ENCODE measurements at places on chromosomes 7 and 10.
A peak's percentile ranks its signal among the peaks of the same experiment; 100 is the strongest.

GRCh38 chr10:88281592-88282347 is 301.3 kb downstream of the RNLS start:
- DNase-seq = no peak

GRCh38 chr10:118403967-118404366 is 61.8 kb upstream of the FAM204A start:
- no peak for DNase-seq

- no peak for DNase-seq
These were observed 2.1 kb upstream of the DMBT1 start for GRCh38 chr10:122558452-122558851.

DNA sequence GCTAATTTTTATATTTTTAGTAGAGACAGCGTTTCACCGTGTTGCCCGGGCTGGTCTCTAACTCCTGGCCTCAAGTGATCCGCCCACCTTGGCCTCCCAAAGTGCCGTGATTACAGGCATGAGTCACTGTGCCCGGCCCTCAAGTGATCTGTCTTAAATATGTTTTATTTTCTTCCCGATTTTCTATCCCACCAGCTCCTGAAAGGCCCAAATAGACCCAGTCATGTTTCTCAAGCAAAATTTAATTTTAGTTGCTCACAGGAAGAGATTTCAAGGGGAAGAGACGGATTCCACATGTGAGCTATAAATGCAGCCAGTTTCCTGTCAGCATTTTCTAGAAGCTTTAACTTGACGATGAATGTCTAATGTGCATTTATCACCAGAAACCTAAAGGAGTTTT is 12.0 kb downstream of the DENND10 start:
- DNase-seq = no peak

GRCh38 chr10:104612571-104613205 is 28.4 kb upstream of the SORCS3 start:
- no peak for DNase-seq

DNA sequence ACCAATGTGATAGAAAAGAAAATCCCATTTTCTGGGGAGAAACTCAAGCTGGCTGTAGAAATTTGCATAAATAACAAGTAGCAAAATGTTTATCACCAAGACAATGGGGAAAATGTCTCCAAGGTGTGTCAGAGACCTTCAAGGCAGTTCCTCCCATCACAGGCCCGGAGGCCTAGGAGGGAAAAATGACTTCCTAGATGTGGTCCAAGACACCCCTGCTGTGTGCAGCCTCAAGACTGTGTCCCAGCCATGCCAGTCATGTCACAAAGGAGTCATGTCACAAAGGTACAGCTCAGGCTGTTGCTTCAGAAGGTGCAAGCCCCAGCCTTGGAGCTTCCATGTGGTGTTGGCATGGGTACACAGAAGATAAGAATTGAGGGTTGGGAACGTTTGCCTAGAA is 33.7 kb upstream of the THSD7A start:
- DNase-seq = no peak

DNA sequence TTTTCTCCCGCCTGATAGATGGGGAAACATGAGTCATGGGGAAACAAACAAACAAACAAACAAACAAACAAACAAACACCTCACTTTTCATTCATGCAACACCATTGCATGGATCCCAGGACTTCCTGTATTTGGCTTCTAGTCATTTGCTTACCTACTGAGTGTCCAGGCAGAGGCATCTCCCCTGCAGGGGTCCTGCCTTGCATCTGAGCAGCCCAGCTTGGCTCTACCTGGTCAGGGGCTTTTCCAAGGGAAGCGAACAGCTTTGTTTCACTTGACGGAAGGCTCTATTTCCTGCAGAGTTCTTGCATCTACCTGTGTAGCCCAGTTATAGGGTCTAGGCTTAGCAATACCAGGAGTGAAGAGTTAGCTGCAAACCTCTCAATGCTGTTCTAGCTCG is 374.2 kb downstream of the GATA3 start:
- DNase-seq = no peak

- DNase-seq = no peak
These were observed 6.8 kb upstream of the AEBP1 start for GRCh38 chr7:44097064-44097932.

GRCh38 chr7:39577229-39577874 is 11.1 kb downstream of the YAE1 start:
- DNase-seq = no peak

- DNase-seq = peak; percentile 30
These were observed 36.6 kb upstream of the AGR3 start for GRCh38 chr7:16918288-16918895.

DNA sequence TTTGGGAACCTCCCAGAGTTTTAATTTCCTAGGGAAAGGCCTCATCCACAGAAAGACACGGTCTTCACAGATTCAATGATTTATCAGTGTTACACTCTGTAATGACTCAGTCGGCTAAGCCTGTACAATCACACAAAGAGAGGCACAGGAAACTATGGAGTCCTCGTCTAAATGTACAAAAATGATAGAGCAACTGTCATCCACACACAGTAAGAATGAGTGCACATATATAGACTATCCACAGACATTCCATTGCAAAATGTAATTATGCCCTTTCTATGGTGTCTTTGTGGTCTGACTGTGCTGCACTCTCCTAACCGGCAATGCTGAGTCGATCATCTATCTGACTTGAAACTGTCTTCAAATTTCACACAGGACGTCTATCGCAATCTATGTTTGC is 3.5 kb upstream of the NAMPT start:
- DNase-seq = no peak

- DNase-seq = peak; percentile 38
These were observed 7.2 kb downstream of the ANTXRL start for GRCh38 chr10:46293832-46294640.

GRCh38 chr7:121085922-121086321 is 97.4 kb downstream of the CPED1 start:
- DNase-seq = no peak

GRCh38 chr10:119546009-119546408 is 3.5 kb upstream of the RGS10 start:
- no peak for DNase-seq

GRCh38 chr7:14835384-14835783 is 67.2 kb downstream of the DGKB start:
- DNase-seq = no peak

GRCh38 chr7:138449580-138449979 is 10.5 kb upstream of the TRIM24 start:
- DNase-seq = no peak

DNA sequence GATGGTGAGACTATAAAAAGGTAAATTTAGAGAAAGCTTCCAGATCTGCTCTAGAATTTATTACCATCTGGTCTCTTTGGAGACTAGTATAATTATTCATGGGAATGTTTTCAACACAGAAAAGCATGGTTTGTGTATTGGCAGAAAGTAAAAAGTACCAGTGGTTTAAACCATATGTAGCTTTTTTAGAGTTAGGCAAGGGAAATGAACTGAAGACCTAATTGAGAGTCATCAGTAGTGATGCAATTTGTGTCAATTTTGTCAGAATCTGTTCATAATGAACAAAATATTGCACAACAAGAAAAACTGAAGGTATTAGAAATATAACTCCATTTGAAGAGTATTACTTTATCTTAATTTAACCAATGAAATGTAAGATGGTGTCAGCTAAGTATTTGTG is 181.4 kb downstream of the ADK start:
- DNase-seq = no peak

- no peak for DNase-seq
These were observed 145.5 kb upstream of the PDE1C start for GRCh38 chr7:32215697-32216096.

DNA sequence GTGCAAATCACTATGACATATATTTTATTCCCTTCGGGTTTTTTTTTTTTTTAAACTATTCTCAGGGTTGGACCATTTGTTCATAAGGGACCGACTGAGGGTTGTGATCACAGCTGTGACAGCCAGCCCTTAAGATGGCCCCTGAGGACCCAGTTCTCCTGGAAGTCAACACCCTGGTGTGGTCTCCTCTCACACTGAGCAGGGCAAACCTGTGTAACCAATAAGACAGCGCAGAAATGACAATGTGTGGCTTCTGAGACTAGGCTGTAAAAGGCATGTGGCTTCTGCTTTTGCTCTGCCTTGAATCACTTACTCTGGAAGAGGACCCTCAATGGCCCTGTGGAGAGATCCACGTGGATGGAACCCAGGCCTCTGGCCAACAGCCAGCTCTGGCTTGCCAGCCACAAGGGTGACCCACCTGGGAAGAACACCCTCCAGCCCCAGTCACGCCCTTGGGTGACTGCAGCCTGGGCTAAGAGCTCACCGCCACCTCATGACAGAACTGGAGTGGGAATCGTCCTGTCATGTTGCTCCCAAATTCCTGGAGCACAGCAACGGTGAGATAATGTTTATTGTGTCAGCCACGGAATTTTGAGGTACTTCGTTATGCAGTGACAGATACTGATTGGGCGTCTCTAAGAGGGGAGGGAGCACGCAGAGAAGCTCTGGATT is 127.1 kb downstream of the CLEC2L start:
- DNase-seq = no peak

GRCh38 chr7:151426441-151426903 is 13.5 kb downstream of the CRYGN start:
- DNase-seq = no peak

GRCh38 chr7:157923903-157924630 is 587.3 kb downstream of the DNAJB6 start:
- DNase-seq = no peak

DNA sequence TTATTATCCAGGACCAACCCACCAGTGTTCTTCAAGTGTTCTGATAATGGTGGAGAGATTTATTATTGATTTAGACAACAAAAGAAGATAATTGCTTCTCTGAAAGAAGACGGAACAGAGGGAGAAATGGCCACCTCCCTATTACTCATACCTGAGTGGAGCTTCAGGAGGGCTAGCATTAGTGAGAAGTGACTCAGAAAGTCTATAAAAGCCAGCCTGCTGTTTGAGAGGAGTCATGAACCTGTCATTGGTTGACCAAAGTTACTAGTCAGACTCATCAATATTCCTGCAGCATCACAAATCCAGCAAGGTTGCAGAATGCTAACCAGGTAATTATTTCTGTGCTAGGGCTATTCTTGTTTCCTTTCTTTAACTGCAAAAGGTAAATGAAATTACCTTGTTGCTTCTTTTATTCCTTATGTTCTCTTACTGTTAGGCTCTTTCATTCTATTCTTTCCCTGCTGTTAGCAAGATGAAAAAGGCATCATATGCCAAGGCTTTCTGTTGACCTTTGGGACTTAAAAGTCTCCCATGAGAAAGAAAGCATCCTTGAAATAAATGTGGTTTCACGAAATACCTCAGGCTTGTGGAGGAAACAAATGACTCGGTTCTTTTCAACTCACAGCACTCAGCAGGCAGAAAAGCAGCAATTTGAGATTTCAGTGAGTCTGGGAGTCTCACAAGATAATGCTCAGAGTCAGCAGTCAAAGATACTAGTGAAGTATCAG is 256.4 kb upstream of the PHYHIPL start:
- no peak for DNase-seq

- peak; percentile 56 for DNase-seq
These were observed 766 bp downstream of the BAMBI start for GRCh38 chr10:28677888-28678686.

GRCh38 chr10:16491933-16492332 is 29.7 kb downstream of the C1QL3 start:
- DNase-seq = no peak

DNA sequence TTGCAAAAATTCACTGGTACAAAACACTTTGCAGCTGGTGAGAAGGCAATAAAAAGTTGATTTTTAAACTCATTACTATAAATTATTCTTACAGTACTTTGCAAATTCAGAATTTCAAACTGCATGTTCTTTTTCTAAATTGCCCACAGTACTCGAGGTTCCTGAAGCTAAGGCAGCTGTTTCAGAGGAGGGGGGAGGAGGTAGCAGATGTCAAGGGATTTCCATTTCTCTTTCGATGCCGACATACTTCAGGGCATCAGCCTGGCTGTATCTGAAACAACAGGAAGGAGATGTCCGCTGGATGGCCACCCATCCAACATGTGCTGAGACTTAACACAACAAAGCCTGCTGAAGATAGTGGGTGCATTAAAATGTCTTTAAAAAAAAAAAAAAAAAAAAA is 76.7 kb downstream of the EZH2 start:
- no peak for DNase-seq

DNA sequence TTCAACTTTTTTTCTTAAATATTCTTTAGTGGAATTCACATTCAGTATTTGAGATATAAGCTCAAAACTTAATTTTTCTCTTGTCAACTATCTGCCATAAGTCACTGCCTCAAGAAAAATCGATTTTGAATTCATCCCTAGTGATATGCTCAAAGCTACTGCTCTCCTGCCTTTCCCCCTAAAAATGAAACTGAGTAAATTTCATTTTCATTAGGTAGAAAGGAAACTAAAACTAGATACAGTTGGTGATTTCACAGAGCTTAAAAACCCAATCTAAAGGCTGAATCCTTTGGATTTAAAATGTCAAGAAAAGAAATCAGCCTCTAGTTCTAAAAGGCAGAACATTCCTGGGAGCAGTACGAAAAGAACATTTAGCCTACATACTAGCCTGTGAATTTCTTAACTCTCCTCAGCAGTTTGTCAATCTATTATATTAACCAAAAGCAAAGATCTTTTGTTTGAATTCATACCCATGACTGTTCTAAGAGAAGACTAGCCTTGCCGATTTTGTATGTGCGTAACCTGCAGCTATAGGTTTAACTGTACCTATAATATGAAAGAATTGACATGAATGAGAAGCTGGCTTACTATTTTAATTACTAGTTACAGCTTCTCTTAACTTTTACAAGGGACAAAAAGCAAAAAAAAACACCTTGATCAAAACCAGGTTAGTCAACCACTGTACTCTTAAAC is 4.9 kb upstream of the FAM53B start:
- no peak for DNase-seq

DNA sequence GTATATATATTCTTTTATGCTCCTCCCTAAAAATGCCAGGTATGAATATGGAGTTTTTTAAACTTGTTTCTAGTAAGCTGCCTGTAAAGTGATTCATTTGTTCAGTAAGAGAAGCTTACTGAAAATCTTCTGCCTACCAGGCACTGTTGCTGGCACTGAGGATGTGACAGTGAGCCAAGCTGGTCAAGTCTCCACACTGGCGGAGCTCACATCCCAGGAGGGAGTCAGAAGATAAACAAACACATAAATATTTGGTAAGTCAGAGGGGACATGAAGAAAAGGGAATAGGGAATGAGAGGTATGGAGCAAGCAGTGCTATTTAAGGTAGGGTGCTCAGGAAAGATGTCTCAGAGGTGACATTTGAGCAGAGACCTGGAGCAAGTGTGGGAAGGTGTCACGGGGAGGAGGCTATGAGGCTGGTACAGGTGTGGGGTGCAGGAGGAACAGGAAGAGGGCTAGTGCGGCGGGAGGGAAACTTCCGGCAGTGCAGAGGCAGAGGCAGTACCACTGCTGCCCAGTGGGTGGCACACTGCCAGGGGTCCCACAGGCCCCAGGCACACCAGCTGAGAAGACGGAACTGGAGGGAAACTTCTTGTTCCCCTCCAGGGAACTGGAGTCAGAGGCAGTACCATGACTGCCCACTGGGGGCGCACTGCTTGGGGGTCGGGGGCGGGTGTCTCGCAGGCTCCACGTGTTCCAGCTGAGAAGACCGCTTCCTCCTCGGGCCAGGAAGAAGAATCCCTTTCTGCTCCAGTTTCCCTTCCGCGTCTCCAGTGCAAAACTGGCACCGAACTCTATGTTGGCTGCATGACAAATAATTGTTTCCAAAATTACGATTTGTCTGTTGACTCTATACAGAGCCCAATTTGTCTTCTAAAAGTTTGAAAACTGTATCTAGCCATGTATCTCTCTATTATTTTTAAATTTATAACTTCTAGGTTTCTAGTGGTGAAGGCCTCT is 161.0 kb downstream of the TEX36 start:
- peak; percentile 15 for DNase-seq

- no peak for DNase-seq
These were observed 226.4 kb downstream of the KIAA1217 start for GRCh38 chr10:24435374-24435773.

GRCh38 chr7:31134246-31135188 is 82.4 kb downstream of the ADCYAP1R1 start:
- peak; percentile 83 for DNase-seq

Measured in endothelial cell (in vitro differentiated cells).